ENCODE measurements at places on chromosomes 6 and 20.
A peak's percentile ranks its signal among the peaks of the same experiment; 100 is the strongest.

- DNase-seq, result no peak
Observed at GRCh38 chr20:14127514-14128223, 132.4 kb downstream of the MACROD2 start.

GRCh38 chr6:33827546-33828451, 24.0 kb upstream of the MLN start:
- no peak for DNase-seq

- no peak for DNase-seq
Observed at GRCh38 chr6:40407239-40407638, 179.9 kb downstream of the LRFN2 start.

- DNase-seq, result peak; percentile 80
Observed at GRCh38 chr20:10596710-10597121, 77.1 kb downstream of the JAG1 start.

- DNase-seq, result no peak
Observed at GRCh38 chr20:8425802-8426201, 293.7 kb downstream of the PLCB1 start.

- no peak for DNase-seq
Observed at GRCh38 chr20:600141-600540, 10.0 kb downstream of the TCF15 start.

GRCh38 chr6:106517706-106518105, 111.6 kb downstream of the RTN4IP1 start:
- no peak for DNase-seq

DNA sequence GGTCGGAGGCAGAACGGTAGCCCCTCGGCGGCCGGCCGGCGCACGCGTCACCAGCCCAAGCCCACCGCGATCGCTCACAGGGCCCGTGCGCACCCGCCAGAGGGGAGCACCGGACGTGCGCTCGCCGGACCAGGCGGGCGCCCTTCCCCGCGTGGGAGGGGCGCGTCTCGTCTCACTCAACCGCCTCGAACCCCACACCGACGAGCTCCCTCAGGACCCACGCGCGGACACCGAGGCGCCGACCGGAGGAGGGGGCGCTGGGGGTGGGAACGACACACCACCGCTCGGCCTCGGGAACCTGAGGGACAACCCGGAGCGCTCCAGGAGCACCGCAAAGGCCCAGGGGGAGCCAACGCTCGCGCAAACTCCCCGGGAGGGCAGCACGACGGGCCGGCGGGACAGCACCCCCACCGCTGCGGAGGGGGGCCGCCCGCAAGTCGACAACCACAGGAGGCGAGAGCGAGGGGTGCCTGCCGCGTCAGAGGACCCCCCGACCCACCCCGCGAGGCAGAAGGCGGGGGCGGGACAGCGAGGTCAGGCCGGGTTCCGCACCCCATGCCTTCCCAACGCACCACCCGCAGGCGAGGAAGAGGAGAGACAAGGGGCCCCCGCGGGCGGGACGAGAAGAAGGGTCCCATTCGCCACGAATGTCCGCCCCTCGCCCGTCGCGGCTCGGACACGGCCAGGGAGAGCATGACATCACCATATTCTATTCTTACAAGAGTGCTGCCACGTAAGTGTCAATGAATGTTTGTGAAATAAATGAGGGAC, 512.7 kb upstream of the ZNF337 start:
- DNase-seq, result peak; percentile 12

DNA sequence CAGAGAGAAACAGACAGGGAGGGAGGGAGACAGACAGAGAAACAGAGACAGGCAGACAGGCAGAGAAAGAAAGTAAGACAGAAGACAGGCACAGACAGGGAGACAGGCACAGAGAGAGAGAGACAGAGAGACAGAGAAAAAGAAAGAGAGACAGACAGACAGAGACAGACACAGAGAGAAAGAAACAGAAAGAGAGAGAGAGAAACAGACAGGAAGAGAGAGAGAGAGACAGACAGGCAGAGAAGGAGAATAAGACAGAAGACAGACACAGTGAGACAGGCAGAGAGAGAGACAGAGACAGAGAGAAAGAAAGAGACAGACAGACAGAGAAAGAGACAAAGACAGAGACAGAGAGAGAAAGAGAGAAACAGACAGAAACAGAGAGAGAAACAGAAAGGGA, 754.8 kb upstream of the DEFB115 start:
- no peak for DNase-seq

DNA sequence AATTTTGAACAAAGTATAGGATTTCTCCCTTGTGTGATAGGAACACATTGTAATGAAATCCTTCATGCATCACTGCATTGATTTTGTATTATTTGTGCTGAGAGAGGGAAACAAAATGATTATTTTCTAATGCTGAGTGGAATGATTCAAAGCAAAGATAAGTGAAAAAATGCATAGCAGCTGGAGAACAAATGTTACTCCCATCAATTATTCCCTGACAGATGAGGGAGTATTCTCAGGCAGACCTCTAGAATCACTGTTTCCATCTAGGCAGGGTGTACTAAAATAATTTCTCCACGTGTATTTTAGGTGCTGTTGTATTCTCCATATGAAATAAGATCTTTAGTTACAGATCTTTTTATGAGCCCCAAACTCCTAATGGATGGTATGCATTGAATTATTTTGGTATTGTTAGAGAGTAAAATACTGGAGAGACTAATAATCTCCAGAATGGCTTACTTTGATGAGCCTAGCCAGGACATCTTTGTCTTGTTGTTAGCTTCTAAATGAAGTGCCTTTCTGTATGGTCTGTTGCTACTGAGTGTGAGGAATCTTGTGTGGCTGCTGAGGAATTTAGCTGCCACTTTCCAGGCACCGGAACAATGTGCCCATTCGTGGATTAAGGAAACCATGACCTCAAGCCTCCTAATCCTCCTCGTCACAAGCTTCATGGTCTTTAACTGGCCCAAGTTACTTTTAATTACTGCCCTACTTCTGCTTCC, 39.6 kb downstream of the RNF217 start:
- DNase-seq, result peak; percentile 24

DNA sequence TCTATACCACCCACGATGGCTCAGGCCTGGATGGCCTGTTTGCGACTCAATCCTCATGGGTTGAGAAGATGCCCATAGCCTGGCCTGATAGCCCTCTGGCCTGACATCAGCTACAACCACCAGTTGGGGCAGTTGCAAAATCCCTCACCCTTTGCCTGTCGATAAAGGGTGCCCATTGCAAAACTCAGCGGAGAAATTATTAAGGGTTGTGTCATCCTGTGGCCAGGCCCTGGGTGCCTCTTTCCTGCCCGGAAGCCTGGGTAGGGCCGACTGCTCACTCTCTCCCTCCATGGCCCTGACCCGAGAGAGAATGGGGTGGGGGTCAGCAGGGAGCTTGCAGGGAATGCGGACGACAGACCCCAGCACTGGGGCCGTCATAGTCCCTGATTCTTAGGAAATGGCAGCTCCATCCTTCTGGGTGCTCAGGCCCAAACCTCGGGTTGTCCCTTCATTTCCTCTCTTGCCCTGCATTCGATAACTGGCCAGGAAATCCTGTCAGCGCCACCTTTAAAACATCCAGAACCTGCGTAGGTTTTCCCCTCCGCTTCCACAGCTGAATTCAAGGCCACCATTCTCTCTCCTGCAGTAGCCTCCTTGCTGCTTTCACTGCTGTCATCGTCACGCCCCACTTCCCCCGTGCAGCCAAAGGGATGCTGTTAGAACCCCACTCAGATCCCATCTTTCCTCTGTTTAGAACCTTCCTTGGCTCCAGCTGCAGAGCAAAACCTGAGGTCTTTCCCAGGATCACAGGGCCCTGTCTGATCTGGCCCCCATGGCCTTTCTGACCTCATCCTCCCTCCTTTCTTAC, 31.1 kb downstream of the CEBPB start:
- peak; percentile 64 for DNase-seq

GRCh38 chr6:34149831-34150400, 4.0 kb upstream of the GRM4 start:
- no peak for DNase-seq

- DNase-seq, result no peak
Observed at GRCh38 chr20:52103913-52104545, 87.5 kb downstream of the ZFP64 start.
